ENCODE measurements at places on chromosomes 4 and X.

GRCh38 chr4:98905839-98906238 lies 23.1 kb downstream of the EIF4E start:
- DNase-seq: no peak

DNA sequence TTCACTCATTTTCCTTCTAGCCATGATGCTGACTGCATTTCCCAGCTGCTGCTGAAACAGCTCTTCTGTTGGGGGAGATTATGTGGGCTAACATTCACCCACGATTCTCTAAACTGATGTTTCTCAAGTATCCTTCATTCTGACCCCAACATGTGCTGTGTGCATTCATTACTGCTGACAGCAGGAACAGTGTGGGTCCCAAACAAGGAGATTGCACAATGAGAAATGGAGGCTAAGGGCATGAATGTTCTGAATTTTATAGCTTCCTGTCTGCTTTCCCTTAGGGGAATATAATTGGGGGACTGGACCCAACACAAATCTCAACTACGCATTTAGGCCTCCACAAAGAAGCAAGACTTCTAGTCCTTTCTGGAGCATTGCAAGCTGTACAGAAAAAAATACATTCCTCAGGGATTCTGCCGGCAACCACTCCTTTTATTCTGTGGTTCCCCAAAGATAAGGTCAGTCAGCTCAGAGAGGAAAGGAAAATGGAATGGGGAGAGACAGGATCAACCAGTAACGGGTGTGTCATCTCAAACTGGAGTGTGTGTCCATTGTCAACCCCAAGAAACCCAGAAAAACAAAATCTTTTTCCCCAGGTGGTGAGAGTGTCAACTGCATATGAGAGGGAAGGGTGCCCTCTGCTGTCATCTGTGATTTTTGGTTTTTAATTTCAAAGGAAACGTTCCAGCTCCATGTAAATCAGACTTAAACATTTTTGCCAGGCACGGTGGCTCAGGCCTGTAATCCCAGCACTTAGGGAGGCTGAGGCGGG lies 81.5 kb upstream of the EGFL6 start:
- DNase-seq: peak; percentile 71

GRCh38 chrX:97367125-97367524 lies 483.4 kb downstream of the RPA4 start:
- no peak for DNase-seq

DNA sequence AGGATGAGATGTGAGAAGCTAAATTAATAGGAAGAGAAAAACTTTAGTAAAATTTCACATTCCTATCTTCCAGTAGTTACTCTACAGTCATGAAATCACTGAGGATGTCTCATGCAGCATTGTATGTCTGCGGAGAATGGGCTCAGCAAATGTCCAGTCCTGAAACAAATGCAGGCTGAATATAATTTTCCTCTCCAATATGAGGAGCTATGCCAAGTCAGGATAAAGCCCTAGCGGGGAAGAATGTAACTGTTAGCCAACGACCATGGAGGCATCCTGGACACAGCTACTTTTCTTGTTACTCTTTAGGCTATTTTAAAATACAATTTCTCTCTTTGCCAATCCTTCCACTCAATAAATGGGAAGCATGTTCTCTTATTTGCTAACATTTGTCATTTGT lies 127.7 kb downstream of the PRKX start:
- DNase-seq: no peak

- DNase-seq: no peak
Measured at GRCh38 chr4:185344743-185345538, 50.8 kb downstream of the LRP2BP start.

Data from CD4-positive, alpha-beta T cell treated with Interleukin-4 for 1 hour (primary cell).